Activated T-helper 17 cell treated with anti-CD3 and anti-CD28 coated beads, Interleukin-2, amount 50 U/mL, for 72 hours (primary cell): ENCODE measurements at places on chromosomes 5 and 9.
A peak's percentile ranks its signal among the peaks of the same experiment; 100 is the strongest.

GRCh38 chr9:6426117-6426516, 13.1 kb downstream of the UHRF2 start:
- peaks cover 34% of the 10 kb centered on the region for H3K4me1 ChIP-seq
- no peak overlapping the region for H3K4me3 ChIP-seq
- H3K27me3 ChIP-seq = no peaks in the 10 kb centered on the region
- H3K27ac ChIP-seq = no peak overlapping the region

- ATAC-seq = no peak
- H3K27me3 ChIP-seq = peaks cover 41% of the 10 kb centered on the region
- H3K36me3 ChIP-seq = no peaks in the 10 kb centered on the region
- H3K4me3 ChIP-seq = no peak overlapping the region
Measured at GRCh38 chr9:68731857-68732256, 26.8 kb downstream of the PIP5K1B start.

GRCh38 chr5:178259623-178260536, 27.3 kb upstream of the PHYKPL start:
- H3K27ac ChIP-seq = no peak overlapping the region
- no peak overlapping the region for H3K4me3 ChIP-seq
- no peaks in the 10 kb centered on the region for H3K36me3 ChIP-seq
- no peaks in the 10 kb centered on the region for H3K4me1 ChIP-seq
- peaks cover 4% of the 10 kb centered on the region for H3K27me3 ChIP-seq

DNA sequence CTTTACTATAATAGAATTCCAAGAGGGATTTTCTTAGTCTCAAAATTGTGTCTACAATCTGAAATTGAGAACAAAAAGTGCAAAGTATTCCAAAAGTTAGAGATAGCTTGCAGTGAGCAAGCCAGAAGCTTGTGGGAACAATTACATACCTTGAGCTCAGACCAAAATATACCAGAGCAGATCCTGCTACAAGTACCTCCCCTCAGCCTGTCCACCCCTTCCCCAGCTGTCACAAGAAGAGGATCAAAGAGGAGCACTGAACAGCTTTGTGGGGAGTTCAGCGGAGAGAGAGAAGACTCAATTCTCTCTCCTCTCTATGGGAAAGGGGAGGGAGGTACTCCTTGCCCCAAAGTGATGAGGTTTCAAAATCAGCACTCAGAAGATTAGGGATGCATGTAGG, 869.2 kb upstream of the DMAC1 start:
- H3K36me3 ChIP-seq = no peaks in the 10 kb centered on the region
- H3K4me1 ChIP-seq = no peaks in the 10 kb centered on the region
- no peak overlapping the region for H3K27ac ChIP-seq
- H3K27me3 ChIP-seq = peaks cover 14% of the 10 kb centered on the region
- ATAC-seq = no peak
- no peak overlapping the region for H3K4me3 ChIP-seq

GRCh38 chr5:99133921-99134320, 205.1 kb upstream of the CHD1 start:
- H3K27me3 ChIP-seq = peaks cover 14% of the 10 kb centered on the region
- H3K4me1 ChIP-seq = no peaks in the 10 kb centered on the region
- ATAC-seq = no peak
- H3K4me3 ChIP-seq = no peak overlapping the region

DNA sequence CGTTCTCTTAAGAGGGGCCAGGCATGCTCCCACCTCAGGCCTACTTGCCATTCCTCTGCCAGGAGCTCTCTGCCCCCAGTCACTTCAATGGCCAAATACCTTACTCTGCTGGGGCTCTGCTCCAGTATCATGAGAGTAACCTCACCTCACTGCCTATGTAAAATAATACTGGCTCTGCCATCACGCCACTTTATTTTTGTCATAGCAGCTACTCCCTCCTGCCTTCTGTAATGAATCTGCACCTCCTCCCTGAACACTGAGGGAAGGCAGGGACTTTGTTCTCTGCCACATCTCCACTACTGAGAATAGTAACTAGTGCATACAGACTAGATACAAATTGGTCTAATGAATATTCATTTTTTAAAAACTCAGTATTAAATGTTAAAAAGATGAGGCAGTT, 33.8 kb downstream of the MACROH2A1 start:
- no peak for ATAC-seq
- H3K36me3 ChIP-seq = peaks cover 100% of the 10 kb centered on the region
- H3K27me3 ChIP-seq = no peaks in the 10 kb centered on the region
- no peak overlapping the region for H3K4me3 ChIP-seq
- H3K27ac ChIP-seq = no peak overlapping the region

DNA sequence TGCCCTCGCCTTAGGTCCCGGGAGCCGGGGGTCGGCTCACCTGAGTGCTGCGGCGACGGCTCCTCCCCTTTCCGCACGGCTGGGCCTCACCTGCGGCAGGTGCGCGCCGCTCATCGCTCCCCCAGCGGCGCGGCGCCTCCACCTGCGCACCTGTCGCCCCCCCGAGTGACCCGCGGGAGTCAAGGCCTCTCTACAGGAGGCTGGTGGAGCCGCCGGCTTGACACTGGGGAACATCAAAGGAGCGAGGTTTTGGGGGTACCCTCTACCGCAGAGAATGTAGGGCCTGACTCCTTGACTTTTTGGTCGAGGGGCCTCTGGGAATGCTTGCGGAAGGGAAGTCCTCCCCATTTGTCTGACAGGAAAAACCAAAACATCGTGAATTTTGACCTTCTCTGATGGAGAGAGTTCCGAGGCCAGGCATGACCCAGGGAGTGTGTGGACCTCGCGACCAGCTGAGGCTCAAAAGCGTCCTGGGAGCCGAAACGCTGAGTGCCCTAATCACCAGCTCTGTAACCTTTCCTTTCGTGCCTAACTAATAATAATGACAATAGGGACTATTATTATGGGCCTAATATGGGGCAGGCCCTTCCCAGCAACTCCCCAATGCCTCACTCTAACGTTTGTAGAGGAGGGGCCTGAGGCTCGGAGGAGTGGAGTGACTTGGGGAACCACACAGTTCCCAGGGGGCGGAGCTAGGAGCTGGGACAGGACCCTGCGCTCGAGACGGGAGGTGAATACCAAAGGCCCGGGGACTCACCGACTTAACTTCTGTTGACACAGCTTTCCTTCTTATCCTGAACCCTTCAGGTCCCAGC, 714 bp upstream of the IER5L start:
- no peak overlapping the region for H3K4me3 ChIP-seq
- no peaks in the 10 kb centered on the region for H3K27me3 ChIP-seq
- no peak for ATAC-seq
- no peak overlapping the region for H3K27ac ChIP-seq

- H3K27ac ChIP-seq = no peak overlapping the region
- no peak overlapping the region for H3K4me3 ChIP-seq
- H3K36me3 ChIP-seq = no peaks in the 10 kb centered on the region
- no peaks in the 10 kb centered on the region for H3K4me1 ChIP-seq
Measured at GRCh38 chr5:64653766-64654560, 36.3 kb upstream of the SHISAL2B start.

- no peak overlapping the region for H3K4me3 ChIP-seq
- no peak for ATAC-seq
- peaks cover 56% of the 10 kb centered on the region for H3K27me3 ChIP-seq
- no peaks in the 10 kb centered on the region for H3K4me1 ChIP-seq
Measured at GRCh38 chr5:122312591-122313406, 762 bp downstream of the SNCAIP start.

GRCh38 chr9:18575686-18576085, 101.7 kb downstream of the ADAMTSL1 start:
- H3K36me3 ChIP-seq = no peaks in the 10 kb centered on the region
- no peak overlapping the region for H3K4me3 ChIP-seq
- no peaks in the 10 kb centered on the region for H3K4me1 ChIP-seq

DNA sequence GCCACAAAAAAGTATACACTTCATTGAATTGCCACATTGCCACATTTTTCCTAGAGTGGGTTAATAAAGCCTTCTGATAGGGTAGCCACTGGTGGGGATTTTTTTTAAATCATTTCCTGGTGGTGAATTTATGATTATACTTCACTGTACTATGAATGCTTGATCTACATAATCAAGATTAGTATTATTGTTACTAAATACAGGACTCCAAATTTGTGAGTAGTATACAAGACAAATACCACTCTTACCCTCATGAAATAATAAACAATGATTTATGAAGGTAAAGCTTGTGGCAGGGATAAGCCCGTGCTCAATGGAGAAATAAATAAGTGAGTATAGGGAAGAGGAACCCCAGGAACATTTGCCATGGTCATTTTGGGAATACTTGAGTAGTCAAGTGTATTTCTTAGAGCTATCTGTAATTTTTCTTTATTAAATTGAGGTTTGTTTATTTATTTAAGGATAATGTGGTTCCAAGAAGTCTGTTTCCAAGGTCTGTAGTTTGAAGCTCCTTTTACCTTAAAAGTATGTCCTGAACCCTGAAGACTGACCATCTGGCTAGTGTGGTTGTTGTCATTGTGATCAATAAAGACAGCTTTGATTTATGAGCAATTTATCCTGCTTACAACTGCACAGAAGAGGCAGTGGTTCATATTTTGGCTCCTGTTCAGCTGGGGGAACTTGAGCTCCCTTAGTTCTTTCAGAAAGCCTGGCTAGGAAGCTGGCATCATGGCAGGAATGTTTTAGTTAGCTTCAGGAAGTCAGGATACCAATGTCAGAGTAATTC, 118.6 kb downstream of the ZSWIM6 start:
- H3K27me3 ChIP-seq = no peaks in the 10 kb centered on the region
- no peaks in the 10 kb centered on the region for H3K36me3 ChIP-seq
- no peak for ATAC-seq
- H3K4me3 ChIP-seq = no peak overlapping the region

DNA sequence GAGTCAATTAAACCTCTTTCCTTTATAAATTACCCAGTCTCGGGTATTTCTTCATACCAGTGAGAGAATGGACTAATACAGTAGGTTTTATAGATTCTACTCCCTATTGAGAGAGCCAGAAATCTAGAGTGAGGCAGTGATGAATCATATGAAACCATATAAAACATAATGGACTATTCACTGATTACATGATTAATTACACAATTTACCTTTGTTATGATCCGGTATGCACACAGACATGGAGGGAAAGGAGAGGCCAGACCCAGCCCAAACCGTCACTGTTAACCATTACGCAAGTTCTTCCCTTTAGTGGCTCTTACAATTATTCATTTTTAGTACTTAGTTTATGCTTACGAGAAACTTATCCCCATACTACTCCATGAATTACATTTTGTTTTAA, 205.0 kb downstream of the DNAH5 start:
- H3K27ac ChIP-seq = no peak overlapping the region
- no peaks in the 10 kb centered on the region for H3K36me3 ChIP-seq
- no peak overlapping the region for H3K4me3 ChIP-seq
- no peak for ATAC-seq
- no peaks in the 10 kb centered on the region for H3K27me3 ChIP-seq

GRCh38 chr5:107948377-107948776, 277.6 kb upstream of the EFNA5 start:
- H3K36me3 ChIP-seq = no peaks in the 10 kb centered on the region
- no peak overlapping the region for H3K27ac ChIP-seq

DNA sequence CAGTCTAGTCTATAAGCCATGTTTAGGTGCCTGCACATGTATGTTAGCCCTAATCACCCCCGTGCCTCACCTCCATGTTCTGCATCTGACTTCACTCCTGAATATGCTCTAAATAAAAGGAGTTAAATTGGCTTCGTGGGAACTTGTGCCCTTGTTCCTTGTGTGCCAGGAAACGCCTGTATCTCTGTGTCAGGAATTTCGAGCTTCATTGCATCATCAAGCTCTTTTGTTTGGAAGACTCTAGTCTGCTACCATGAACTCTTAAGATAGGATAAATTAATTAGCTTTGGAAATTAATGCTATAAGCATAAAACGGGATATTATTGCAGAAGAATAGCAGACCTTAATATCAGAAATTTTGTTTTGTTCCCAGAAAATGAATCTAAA, 99.2 kb downstream of the ADCY2 start:
- no peak overlapping the region for H3K4me3 ChIP-seq
- no peak for ATAC-seq
- no peaks in the 10 kb centered on the region for H3K36me3 ChIP-seq
- H3K4me1 ChIP-seq = no peaks in the 10 kb centered on the region

- H3K4me1 ChIP-seq = no peaks in the 10 kb centered on the region
- peaks cover 11% of the 10 kb centered on the region for H3K27me3 ChIP-seq
- H3K4me3 ChIP-seq = no peak overlapping the region
- ATAC-seq = no peak
Measured at GRCh38 chr5:79075646-79076426, 6.3 kb downstream of the BHMT2 start.

GRCh38 chr5:104347119-104347708, 784.6 kb upstream of the NUDT12 start:
- no peaks in the 10 kb centered on the region for H3K4me1 ChIP-seq
- no peak overlapping the region for H3K27ac ChIP-seq
- no peaks in the 10 kb centered on the region for H3K36me3 ChIP-seq
- ATAC-seq = no peak
- no peak overlapping the region for H3K4me3 ChIP-seq

DNA sequence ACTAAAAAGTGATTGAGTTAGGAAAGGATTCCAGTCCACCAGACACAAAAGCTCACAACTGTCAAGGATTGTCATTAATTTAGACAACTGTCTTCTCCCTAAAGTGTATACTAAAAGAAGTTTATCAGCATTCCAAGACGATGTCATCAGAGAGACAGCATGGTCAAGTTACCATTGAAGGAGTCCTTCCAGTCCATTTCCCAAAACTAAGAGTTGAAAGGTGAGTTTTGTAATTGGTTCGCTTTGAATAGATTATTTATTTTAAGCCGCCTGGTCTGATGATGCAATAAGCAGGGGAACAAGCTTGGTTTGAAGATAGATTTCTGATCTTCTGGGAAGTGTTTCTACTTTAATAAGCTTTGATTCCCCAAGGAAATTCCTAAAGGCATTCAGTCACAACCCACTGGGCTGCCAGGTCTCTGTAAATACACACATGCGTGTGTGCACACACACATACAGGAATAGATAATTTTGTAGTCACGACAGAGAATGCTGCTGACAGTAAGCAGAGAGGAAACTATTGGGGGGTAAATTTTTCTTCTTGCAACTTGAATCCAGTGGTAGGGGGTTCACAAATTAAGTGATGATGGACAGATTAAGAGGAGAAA, 234.8 kb downstream of the PIK3R1 start:
- no peaks in the 10 kb centered on the region for H3K36me3 ChIP-seq
- H3K4me1 ChIP-seq = no peaks in the 10 kb centered on the region
- no peak for ATAC-seq
- no peak overlapping the region for H3K27ac ChIP-seq
- H3K27me3 ChIP-seq = no peaks in the 10 kb centered on the region
- H3K4me3 ChIP-seq = no peak overlapping the region

DNA sequence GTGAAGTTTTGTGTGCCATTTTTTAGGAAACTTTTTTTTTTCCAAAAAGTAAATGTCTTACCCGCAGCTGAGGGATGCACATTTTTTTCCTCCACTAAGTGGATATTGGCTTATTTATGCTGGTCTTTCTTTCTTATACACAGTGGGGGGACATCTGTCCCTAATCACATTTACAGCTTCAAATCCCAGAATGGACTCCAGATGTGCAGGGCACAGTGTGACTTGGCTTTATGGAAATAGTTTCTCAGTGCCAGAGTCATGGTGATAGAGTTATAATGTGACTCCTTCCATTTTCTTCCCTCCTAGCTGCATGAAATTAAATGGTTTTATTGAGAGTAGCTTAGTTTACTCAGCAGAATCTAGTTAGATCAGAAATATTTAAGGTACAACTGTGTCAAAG, 66.5 kb downstream of the SV2C start:
- H3K27me3 ChIP-seq = peaks cover 14% of the 10 kb centered on the region
- ATAC-seq = no peak
- peaks cover 4% of the 10 kb centered on the region for H3K4me1 ChIP-seq
- H3K36me3 ChIP-seq = no peaks in the 10 kb centered on the region

- peaks cover 58% of the 10 kb centered on the region for H3K36me3 ChIP-seq
- peak; percentile 18 for ATAC-seq
- peak overlapping the region; percentile 95 for H3K4me3 ChIP-seq
- no peaks in the 10 kb centered on the region for H3K27me3 ChIP-seq
Measured at GRCh38 chr5:142110046-142110531, 1.5 kb downstream of the NDFIP1 start.
